Pulmonary artery endothelial cell (primary cell): ENCODE measurements at places on chromosomes 7 and 10. TPM values are rescaled to one million over a fixed set of nuclear protein-coding genes. Genes with fewer than 3 reads are reported as not detected.

DNA sequence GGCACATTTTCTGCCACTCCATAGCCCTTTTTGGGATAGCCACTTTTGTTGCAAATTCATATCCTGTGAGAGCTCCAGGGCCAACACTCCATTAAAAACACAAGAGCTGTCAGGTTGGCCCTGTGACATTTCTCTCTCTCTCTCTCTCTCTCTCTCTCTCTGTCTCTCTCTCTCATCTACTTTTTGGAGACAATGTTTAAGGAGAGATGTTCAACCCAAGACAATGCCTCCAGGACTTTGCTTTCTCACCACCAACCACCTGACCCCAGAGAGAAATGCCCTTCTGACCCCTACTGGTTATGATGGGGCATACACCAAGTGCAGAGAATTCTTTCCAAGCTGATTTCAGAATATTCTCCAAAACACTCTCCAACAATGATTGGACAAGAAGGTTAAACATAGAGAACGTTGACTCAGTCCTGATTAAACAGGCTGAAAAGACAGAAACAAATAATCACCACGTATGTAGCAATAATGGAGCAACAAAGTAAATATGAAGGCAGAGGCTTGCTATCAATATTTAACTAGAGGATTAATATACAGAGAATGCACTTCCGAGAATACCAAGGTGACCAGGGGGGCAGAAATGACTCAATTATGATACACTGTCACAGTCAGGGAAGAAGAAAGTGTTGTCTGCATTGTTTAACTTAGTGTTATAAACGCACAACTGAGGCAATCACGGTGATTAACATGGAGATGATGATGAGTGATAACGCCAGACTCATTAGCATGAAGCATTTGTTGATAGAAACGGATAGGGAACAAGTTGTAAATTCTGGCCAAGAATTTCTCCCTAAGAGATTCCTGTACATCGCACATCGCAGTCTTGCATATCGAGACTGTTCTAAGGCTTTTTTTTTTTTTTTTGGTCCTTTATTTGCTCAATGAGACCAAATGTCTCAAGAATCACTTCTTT lies 178.5 kb downstream of the NRP1 start:
- DNase-seq, result no peak

EGFR gene
- 2.5 and 3.6 TPM in 2 replicates for total RNA-seq

MOGAT3 gene
- total RNA-seq, result not detected in 2 replicates

ADRA2A gene
- 0.13 and 0.49 TPM in 2 replicates for total RNA-seq

ZNF736 gene
- 5.5 and 10.8 TPM in 2 replicates for total RNA-seq

KCNIP2 gene
- total RNA-seq, result 0.07 and 0.25 TPM in 2 replicates

LZTS2 gene
- 56.0 and 56.2 TPM in 2 replicates for total RNA-seq

TMEM270 gene
- not detected in 2 replicates for total RNA-seq
